ENCODE measurements at places on chromosomes 7 and 10. TPM values are rescaled to one million over a fixed set of nuclear protein-coding genes. Genes with fewer than 3 reads are reported as not detected.

The MRLN gene
- not detected for total RNA-seq

The MGAM2 gene
- total RNA-seq: 0.54 TPM

The OAT gene
- 74.5 TPM for total RNA-seq

The HOXA4 gene
- 3.7 TPM for total RNA-seq

The ACHE gene
- total RNA-seq: 5.1 TPM

The LIPJ gene
- total RNA-seq: 0.27 TPM

The PHYHIPL gene
- total RNA-seq: not detected

The SOSTDC1 gene
- total RNA-seq: 0.63 TPM

All from thoracic aorta (tissue), 2 donors.